ENCODE measurements at places on chromosomes 6 and 20.

DNA sequence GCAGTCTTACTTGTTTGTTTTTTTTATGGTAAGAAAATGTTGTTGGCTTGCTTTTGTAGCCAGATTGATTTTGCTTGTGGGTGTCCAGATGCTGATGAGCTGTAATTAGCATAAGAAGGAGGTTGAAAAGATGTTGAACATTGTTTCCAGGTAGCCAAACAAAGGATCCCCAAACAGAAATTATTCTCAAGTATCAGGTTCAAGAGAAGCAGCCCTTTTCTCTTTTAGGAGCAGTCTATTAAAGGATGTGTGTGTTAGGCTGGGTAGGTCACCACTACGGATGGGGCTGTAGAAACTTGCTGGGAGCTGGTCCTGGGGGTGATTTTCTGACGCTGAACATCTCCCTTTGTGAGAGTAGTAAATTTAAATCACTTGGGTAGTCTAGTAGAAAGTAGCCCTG is 86.9 kb upstream of the VSTM2L start:
- DNase-seq: no peak

DNA sequence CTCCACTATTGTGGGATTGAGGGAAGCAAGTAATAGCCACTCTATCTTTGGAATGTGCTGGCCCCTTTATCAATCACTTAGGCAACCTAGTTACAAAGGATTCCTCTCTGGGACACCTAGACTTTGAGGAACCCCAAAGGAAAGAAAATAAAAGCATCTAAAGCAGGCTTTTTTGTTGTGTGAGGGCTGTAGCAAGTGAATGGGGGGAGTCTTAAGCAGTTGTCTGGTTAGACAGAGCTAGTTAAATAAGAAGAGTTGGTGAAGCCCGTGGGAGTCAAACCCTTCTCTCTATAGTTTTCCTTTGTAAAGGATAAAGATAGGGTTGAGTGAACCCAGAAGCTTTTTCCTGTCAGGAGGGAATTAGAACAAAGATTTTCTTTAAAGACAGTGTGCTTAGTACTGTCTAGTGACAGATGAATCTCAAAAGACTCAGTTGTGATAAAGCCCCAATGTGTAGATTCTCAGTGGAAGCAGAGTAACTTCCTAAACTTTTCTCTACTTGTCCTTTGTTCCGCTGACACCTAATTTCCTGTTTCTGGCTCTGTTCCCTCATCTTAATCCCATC is 63.3 kb downstream of the HDGFL1 start:
- no peak for DNase-seq

DNA sequence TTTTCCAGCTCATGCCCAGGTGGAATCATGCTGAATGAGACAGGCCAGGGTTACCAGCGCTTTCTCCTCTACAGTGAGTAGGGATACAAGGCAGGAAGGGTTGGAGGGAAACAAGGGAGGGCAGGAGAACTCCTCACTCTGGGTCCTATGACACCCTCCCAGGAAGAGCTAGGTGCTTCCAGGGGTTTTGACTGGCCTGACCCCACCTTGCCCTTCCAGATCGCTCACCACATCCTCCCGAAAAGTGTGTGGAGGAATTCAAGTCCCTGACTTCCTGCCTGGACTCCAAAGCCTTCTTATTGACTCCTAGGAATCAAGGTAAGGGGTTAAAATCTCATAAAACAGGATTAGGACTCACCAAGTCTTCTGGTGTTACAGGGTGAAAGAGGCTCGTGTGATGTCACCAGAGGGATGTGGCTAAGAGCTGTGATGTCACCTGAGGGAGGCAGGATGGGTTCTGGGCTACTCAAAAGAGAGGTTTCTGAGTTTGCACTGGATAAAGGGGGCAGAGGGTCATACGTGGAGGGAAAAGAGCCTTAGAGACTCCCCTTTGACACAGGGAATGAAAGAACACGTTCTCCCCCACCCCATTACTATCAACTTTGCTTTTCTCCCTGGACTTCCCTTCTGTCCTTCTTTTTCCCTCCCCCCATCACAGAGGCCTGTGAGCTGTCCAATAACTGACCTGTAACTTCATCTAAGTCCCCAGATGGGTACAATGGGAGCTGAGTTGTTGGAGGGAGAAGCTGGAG is 1.9 kb downstream of the APOM start:
- DNase-seq: no peak

GRCh38 chr6:90892271-90892670 is 305.4 kb upstream of the MAP3K7 start:
- no peak for DNase-seq

- DNase-seq: no peak
Observed at GRCh38 chr6:39333644-39334438, 11.3 kb upstream of the KCNK16 start.

GRCh38 chr20:4710106-4710475 is 11.6 kb upstream of the PRND start:
- no peak for DNase-seq

GRCh38 chr6:27806981-27807440 is 105.2 kb downstream of the OR2B2 start:
- no peak for DNase-seq

Measured in activated CD4-positive, alpha-beta T cell treated with anti-CD3 and anti-CD28 coated beads for 1 hour (primary cell).